ENCODE measurements at places on chromosomes 4 and X. TPM values are rescaled to one million over a fixed set of nuclear protein-coding genes. Genes with fewer than 3 reads are reported as not detected.

The TLR10 gene
- 0.14 TPM for total RNA-seq

The CEP44 gene
- total RNA-seq = 20.4 TPM

The RTL9 gene
- total RNA-seq = 0.31 TPM

The KDR gene
- 102 TPM for total RNA-seq

The CT45A1 gene
- total RNA-seq = not detected

DNA sequence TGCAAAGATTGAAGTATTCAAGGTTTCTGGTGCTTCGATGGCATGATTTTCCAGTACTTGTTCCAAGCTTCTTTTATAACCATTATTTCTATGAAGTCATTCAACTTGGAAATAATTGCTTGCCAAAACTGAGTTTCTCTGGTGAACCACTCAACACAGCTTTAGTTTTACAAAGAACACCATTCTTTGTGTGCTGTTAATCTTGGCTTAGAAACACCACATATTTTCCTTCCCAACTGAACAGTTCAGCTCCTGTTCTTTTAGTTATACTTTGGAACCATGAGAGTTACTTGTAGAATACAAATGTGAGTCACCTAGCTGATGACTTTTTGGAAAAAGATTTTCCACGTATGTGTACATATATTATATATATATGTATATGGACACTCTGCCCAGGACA is 32.7 kb downstream of the TMEM47 start:
- H3K4me3 ChIP-seq = no peak overlapping the region
- no peaks in the 10 kb centered on the region for H3K4me1 ChIP-seq
- DNase-seq = no peak
- H3K27me3 ChIP-seq = no peaks in the 10 kb centered on the region

GRCh38 chr4:187555174-187555573 is 440.4 kb upstream of the ZFP42 start:
- H3K4me3 ChIP-seq = no peak overlapping the region
- H3K36me3 ChIP-seq = no peaks in the 10 kb centered on the region
- no peak overlapping the region for H3K27ac ChIP-seq
- H3K27me3 ChIP-seq = no peaks in the 10 kb centered on the region
- DNase-seq = no peak

GRCh38 chr4:176902710-176903323 is 110.1 kb upstream of the VEGFC start:
- no peak overlapping the region for H3K27ac ChIP-seq
- no peak overlapping the region for H3K4me3 ChIP-seq
- no peaks in the 10 kb centered on the region for H3K36me3 ChIP-seq
- no peak for DNase-seq
- H3K4me1 ChIP-seq = no peaks in the 10 kb centered on the region
- no peaks in the 10 kb centered on the region for H3K27me3 ChIP-seq

DNA sequence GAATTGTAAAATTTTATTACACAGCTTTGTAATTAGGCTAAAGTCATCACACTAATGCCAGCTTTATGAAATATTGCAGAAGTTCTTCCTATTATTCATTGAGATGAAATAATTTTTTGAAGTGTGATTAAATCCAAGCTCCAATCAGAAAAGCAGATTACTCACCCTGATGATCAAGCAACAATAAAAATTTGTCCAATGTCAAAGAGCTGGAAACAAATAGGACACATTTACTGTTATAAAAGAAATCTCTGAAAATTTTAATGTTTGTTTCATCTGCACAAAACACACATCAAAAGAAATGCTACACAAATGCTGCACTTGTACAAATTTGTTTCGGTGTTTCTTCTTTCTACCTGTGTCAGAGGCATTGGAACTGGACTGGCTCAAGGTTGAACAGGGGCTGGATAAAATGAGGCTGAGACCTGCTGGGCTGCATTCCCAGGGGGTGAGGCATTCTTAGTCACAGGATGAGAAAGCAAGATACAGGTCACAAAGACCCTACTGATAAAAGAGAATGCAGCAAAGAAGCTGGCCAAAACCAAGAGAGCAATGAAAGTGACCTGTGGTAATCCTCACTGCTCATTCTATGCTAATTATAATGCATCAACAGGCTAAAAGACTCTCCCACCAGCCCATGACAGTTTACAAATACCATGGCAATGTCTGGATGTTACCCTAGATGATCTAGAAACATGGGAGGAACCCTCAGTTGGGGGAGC is 78.3 kb downstream of the GASK1B start:
- no peak overlapping the region for H3K4me3 ChIP-seq
- H3K36me3 ChIP-seq = no peaks in the 10 kb centered on the region

- no peaks in the 10 kb centered on the region for H3K27me3 ChIP-seq
- H3K36me3 ChIP-seq = peaks cover 9% of the 10 kb centered on the region
- no peak for DNase-seq
- H3K4me1 ChIP-seq = peaks cover 13% of the 10 kb centered on the region
These were observed 59.0 kb downstream of the PCGF3 start for GRCh38 chr4:764405-765169.

- peak overlapping the region; percentile 100 for H3K4me3 ChIP-seq
- no peaks in the 10 kb centered on the region for H3K27me3 ChIP-seq
- no peak for DNase-seq
- H3K36me3 ChIP-seq = peaks cover 58% of the 10 kb centered on the region
- H3K27ac ChIP-seq = peak overlapping the region; percentile 90
These were observed 1.1 kb downstream of the RPS3A start for GRCh38 chr4:151100531-151100930.

- no peaks in the 10 kb centered on the region for H3K27me3 ChIP-seq
- no peak overlapping the region for H3K4me3 ChIP-seq
- no peaks in the 10 kb centered on the region for H3K36me3 ChIP-seq
- H3K27ac ChIP-seq = no peak overlapping the region
These were observed 299.2 kb downstream of the UNC5C start for GRCh38 chr4:95249426-95250021.

- peak overlapping the region; percentile 62 for H3K4me3 ChIP-seq
- peak; percentile 9 for DNase-seq
- H3K27ac ChIP-seq = no peak overlapping the region
- H3K4me1 ChIP-seq = no peaks in the 10 kb centered on the region
- peaks cover 27% of the 10 kb centered on the region for H3K27me3 ChIP-seq
These were observed 1.4 kb downstream of the TCEAL2 start for GRCh38 chrX:102126863-102127262.

GRCh38 chr4:85543832-85544231 is 68.9 kb downstream of the ARHGAP24 start:
- no peaks in the 10 kb centered on the region for H3K27me3 ChIP-seq
- no peaks in the 10 kb centered on the region for H3K36me3 ChIP-seq
- H3K4me1 ChIP-seq = no peaks in the 10 kb centered on the region
- DNase-seq = peak; percentile 55
- H3K27ac ChIP-seq = no peak overlapping the region

DNA sequence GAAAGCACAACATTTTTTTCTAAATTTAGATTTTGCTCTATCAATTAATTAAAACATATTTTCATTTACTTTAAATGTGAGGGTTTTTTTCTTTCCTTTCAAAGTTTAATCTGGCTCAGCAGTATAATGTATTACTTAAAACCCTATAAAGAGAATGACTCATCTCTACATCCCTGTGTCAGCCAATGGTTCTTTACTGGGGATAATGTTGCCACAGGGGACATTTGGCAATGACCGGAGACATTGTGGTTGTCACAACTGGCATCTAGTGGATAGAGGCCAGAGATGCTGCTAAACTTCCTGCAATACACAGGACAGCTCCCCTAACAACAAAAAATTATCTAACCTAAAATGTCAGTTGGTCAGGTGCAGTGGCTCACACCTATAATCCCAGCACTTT is 53.8 kb downstream of the SYNPO2 start:
- H3K4me3 ChIP-seq = no peak overlapping the region
- no peak for DNase-seq
- H3K4me1 ChIP-seq = peaks cover 9% of the 10 kb centered on the region
- H3K27me3 ChIP-seq = no peaks in the 10 kb centered on the region

DNA sequence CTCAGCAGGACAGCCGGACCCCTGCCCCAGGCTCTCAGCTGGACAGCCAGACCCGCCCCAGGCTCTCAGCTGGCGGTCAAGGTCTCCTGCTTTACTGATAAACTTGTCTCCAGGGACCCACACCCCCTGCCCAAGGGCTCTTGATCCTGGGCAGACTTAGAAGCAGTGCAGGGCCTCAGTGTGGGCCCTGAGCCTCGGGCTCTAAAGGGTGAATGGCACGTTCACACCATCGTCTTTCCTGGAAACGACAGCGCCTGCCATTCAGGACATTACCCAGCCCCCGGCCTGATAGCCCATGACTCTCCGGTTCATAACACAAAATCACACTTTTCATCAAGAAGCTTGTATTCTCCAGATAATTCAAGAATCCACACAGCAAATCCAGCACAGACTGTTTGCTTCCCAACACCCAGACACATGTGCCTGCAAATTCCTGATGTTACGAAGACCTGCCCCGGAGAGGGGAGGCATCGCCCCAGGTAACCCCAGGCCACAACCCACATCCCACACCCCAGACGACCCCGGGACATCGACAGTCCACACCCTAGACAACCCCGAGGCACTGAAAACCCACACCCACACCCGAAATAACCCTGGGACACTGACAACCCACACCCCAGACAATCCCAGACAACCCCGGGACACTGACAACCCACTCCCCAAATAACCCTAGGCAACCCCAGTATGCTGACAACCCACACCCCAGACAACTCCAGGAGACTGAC is 136.8 kb downstream of the FAM53A start:
- no peak overlapping the region for H3K4me3 ChIP-seq
- H3K27ac ChIP-seq = no peak overlapping the region
- DNase-seq = no peak
- H3K36me3 ChIP-seq = no peaks in the 10 kb centered on the region
- H3K27me3 ChIP-seq = no peaks in the 10 kb centered on the region

DNA sequence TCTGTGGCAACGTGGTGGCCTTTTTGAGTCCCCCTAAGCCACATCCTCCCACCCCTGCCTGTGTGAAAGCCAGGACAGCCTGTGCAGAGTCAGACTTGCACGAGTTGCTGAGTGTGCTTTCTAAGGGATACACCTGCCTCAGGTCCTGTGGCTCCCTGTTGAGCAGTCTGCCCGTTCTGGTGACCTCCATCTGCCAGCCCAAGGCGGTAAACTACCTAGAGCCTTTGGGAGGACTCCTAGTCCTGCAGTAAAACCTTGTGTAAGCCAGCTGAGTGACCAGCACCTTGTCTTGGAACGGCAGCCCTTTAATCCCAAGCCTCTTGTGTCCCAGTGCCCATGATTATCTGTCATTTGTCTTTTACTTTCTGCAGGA is 69.3 kb downstream of the NBDY start:
- no peak for DNase-seq
- no peaks in the 10 kb centered on the region for H3K27me3 ChIP-seq
- no peak overlapping the region for H3K27ac ChIP-seq
- H3K4me3 ChIP-seq = no peak overlapping the region
- no peaks in the 10 kb centered on the region for H3K36me3 ChIP-seq

DNA sequence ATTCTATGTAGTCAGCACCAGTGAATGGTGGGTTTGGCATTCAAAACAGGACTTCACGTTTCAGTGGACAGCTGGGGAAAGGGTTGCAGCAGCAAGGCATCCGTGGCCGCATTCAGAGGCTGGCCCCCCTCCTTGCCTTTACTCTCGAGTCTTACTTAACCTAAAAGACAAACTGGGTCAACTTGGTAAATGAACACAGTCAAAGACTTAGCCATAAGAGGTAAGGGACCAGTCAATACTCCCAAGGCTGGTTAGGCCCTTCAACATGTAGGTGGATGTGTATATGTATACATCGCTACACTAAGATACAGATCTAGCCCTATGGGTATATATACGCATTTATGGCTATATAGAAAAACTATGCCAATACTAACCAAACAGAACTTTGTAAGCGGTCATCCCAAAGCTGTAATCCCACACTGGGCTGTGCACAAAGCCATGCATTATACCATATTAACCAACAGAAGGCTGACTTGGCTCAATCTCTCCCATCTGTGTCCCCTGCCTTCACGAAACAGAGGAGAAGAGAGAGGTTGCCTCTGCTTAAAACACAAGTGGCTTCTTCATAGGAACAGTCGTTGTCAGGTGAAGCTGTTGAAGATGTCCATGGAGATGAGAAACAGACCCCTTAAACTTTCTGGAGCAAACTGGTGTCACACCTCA is 61.9 kb downstream of the TSC22D3 start:
- no peak overlapping the region for H3K4me3 ChIP-seq
- H3K27ac ChIP-seq = no peak overlapping the region
- peaks cover 6% of the 10 kb centered on the region for H3K4me1 ChIP-seq
- no peaks in the 10 kb centered on the region for H3K36me3 ChIP-seq

- DNase-seq = peak; percentile 11
- no peaks in the 10 kb centered on the region for H3K36me3 ChIP-seq
- H3K27ac ChIP-seq = peak overlapping the region; percentile 16
- peaks cover 31% of the 10 kb centered on the region for H3K4me1 ChIP-seq
- H3K27me3 ChIP-seq = no peaks in the 10 kb centered on the region
These were observed 51.2 kb upstream of the C1QTNF7 start for GRCh38 chr4:15376594-15376993.

GRCh38 chrX:41491267-41492004 is 44.3 kb downstream of the NYX start:
- DNase-seq = peak; percentile 60
- no peaks in the 10 kb centered on the region for H3K27me3 ChIP-seq
- H3K27ac ChIP-seq = peak overlapping the region; percentile 63
- peaks cover 4% of the 10 kb centered on the region for H3K4me1 ChIP-seq
- H3K36me3 ChIP-seq = no peaks in the 10 kb centered on the region
- no peak overlapping the region for H3K4me3 ChIP-seq

DNA sequence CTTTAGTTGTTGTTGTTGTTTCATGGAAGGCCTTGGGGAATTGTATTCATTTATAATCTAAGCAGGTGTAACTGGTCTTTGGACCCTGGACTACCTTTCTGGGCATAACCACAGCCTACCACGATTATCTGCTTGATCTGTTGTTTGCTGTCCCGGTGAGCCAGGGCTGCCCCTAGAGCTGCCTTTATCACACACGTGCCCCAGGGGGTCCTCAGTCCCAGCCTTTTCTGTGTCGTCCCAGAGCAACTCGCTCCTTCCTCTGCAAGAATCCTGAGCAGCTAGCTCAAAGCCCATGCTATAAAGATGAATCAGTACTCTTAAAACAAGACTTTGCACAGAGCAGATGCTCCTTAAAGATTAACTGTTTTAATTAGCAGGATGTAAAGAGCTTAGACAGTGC is 273.2 kb downstream of the EVC2 start:
- H3K36me3 ChIP-seq = no peaks in the 10 kb centered on the region
- no peaks in the 10 kb centered on the region for H3K27me3 ChIP-seq
- DNase-seq = peak; percentile 27

DNA sequence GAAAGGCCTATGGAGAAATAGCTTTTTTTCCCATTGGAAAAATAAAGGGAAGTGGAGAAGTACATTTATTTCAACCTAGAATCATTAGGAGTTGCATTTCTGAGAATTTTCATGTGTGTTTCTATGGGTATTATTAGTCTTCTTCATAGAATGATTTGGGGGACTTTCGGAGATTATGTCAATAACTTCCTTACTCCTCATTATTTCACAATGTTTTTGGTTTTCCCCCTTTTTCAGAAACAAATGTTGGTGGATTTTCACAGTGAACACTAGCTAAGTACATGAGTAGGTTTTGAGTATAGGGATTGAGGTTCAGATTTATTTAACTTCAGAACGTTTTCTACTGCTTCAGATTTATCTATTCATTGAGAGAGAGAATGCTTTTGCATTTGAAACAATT is 54.0 kb downstream of the SH3BGRL start:
- no peak overlapping the region for H3K27ac ChIP-seq
- H3K4me1 ChIP-seq = peaks cover 30% of the 10 kb centered on the region
- H3K4me3 ChIP-seq = no peak overlapping the region
- H3K27me3 ChIP-seq = no peaks in the 10 kb centered on the region

Data from GM23338 (cell line).